Large intestine (tissue), 12 donors: ENCODE measurements at places on chromosomes 6 and 20.

- no peak overlapping the region for H3K27ac ChIP-seq
- H3K27me3 ChIP-seq: no peaks in the 10 kb centered on the region
- no peaks in the 10 kb centered on the region for H3K4me1 ChIP-seq
- no peaks in the 10 kb centered on the region for H3K36me3 ChIP-seq
- H3K4me3 ChIP-seq: no peak overlapping the region
Observed at GRCh38 chr6:70222439-70222749, 80.5 kb downstream of the COL9A1 start.

GRCh38 chr6:12479451-12479850, 189.3 kb downstream of the EDN1 start:
- no peaks in the 10 kb centered on the region for H3K36me3 ChIP-seq
- H3K27ac ChIP-seq: no peak overlapping the region
- no peaks in the 10 kb centered on the region for H3K27me3 ChIP-seq
- no peak for DNase-seq
- H3K4me3 ChIP-seq: no peak overlapping the region

GRCh38 chr6:42503894-42504293, 52.2 kb upstream of the TRERF1 start:
- no peak overlapping the region for H3K4me3 ChIP-seq
- no peaks in the 10 kb centered on the region for H3K4me1 ChIP-seq
- H3K27ac ChIP-seq: no peak overlapping the region
- no peaks in the 10 kb centered on the region for H3K36me3 ChIP-seq
- no peak for DNase-seq
- H3K27me3 ChIP-seq: no peaks in the 10 kb centered on the region

DNA sequence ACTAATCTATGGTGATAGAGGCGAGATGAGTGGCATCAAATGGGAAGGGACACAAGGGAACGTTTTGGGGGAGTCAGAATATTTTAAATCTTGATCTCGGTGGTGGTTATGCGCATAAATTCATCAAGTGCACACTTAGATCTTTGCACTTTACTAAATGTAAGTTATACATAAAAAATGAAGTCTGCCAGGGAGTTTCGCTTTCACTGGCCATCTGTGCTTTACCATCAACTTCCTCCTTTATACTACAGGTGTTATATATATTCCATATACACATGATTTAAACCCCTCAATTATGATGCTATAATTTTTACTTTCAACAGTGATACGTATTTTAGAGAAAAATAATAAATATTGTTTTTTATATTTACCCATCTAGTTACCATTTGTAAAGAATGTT, 97.6 kb upstream of the AKIRIN2 start:
- no peaks in the 10 kb centered on the region for H3K36me3 ChIP-seq
- peak overlapping the region; percentile 2 for H3K27ac ChIP-seq
- no peaks in the 10 kb centered on the region for H3K27me3 ChIP-seq

DNA sequence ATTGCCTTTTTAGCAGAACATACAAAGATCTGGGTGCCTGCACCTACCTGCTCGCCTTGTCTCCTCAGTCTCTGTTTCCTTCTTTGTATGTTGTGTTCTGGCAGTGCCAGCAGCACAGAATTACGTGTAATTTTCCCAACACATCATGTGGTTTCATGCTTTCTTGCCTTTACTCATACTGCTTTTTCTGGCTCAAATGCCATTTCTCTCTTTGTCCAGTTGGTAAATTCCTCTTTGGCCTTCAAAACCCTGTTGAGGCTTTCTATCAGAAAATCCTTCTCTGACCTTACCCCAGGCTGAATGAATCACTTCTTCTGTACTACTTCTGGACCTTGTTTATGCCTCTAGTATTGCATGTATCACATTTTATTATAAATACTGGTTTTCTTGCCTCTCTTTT, 31.8 kb downstream of the L3MBTL3 start:
- H3K27ac ChIP-seq: no peak overlapping the region
- peaks cover 29% of the 10 kb centered on the region for H3K36me3 ChIP-seq
- DNase-seq: no peak
- no peak overlapping the region for H3K4me3 ChIP-seq

DNA sequence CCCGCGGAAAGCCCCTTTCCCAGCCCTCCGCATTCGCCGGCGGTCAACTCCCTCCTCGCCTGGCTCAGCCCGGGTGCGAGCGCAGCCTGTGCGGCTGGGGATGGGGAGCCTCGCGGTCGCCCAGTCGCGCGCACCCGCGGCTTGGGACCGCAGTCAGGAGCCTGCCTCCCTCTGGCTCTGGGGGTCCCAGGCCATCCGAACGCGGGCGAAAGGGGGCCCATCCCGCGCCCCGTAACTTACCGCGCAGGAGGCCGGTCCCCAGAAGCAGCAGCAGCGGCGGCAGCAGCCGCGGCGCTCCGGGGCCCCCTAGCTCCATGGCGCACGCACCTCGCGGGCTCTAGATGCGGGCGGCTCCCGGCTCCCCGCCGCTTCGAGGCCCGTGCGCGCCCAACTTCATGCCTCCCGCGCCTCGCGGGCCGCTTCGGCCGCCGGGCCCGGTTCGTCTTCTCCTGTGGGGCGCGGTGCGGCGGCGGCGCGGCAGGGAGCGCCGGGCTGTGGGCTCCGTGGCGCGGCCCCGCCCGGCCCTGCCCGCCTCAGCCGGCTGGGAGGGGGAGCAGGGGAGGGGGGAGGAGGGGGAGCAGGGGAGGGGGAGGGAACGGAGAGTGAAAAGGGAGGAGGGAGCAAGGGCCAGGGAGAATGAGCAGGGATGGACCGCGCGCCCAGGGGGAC, at the start of gene CHRNA4:
TSS of gene CHRNA4 (minus strand) at position 500 of the 669 bp plus-strand sequence. CDS start at position 316, 184 bp downstream.
- no peaks in the 10 kb centered on the region for H3K36me3 ChIP-seq
- no peak within 1 kb of the TSS for H3K27ac ChIP-seq
- no peaks in the 10 kb centered on the region for H3K4me1 ChIP-seq
- no peak within 1 kb of the TSS for H3K4me3 ChIP-seq

GRCh38 chr6:2476376-2476775, 231.0 kb upstream of the GMDS start:
- peaks cover 4% of the 10 kb centered on the region for H3K4me1 ChIP-seq
- H3K4me3 ChIP-seq: no peak overlapping the region
- no peaks in the 10 kb centered on the region for H3K36me3 ChIP-seq
- no peaks in the 10 kb centered on the region for H3K27me3 ChIP-seq
- H3K27ac ChIP-seq: no peak overlapping the region

- H3K36me3 ChIP-seq: no peaks in the 10 kb centered on the region
- no peaks in the 10 kb centered on the region for H3K27me3 ChIP-seq
- no peak for DNase-seq
- no peak overlapping the region for H3K4me3 ChIP-seq
- H3K27ac ChIP-seq: no peak overlapping the region
Observed at GRCh38 chr20:40913224-40914185, 115.1 kb upstream of the TOP1 start.

DNA sequence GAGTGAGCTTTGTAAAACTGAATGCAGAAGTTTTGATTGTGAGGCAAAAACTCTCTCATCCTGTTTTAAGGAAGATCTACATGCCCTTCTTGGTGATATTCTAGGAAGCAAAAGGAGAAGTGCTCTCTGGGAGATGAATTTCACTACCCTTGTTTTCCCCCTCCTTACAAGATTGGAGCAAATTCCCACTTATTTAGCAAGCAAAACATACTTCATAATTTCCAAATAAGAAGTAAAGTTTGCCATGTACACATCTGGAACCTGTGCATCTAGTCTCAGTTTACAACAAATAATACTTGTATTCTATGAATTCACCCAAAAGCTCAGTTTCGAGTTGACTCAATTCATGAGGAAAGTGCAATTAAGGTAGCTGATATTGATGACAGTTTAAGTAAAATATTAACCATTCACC, 27.6 kb upstream of the IFNGR1 start:
- no peak overlapping the region for H3K4me3 ChIP-seq
- H3K27me3 ChIP-seq: no peaks in the 10 kb centered on the region
- no peak for DNase-seq
- H3K36me3 ChIP-seq: no peaks in the 10 kb centered on the region
- peaks cover 26% of the 10 kb centered on the region for H3K4me1 ChIP-seq

DNA sequence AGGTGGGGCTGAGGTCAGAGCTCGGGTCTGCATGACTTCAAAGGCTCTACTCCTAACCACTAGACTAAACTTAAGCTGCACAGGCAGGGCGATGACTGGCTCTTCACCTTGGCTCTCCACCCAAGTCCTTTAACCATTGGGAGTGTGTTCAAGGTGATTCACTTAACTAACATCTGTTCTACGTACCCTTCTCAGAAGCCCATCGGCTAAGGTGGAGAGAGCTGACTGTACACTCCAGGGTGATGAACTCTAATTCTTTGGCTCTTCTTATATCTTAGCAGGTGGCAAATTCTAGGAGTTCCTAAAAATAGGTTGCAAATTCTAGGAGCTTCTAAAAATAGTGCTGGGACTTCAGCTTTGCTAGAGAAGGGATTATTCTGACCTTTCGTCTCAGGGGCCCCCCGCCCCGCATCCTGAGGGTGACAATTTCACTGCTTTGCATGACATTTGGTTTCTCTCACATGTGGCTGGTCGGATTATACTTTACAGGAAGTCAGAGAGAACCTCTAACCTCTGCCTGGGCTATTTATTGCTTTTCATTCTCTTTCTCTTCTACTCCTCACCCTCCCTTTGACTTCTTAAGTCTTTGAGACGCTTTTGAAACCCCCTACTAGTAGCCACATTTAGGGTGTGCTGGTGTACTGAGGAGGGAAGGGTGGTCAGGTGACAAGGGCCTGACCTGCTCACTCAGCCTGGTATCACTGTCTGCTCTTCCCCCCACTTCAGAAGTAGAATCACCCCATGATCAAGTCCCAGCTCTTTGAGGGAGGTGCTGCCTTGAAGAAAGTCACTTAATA, 55.5 kb downstream of the PRDM1 start:
- no peaks in the 10 kb centered on the region for H3K27me3 ChIP-seq
- no peaks in the 10 kb centered on the region for H3K36me3 ChIP-seq
- no peaks in the 10 kb centered on the region for H3K4me1 ChIP-seq
- no peak overlapping the region for H3K27ac ChIP-seq
- DNase-seq: no peak

DNA sequence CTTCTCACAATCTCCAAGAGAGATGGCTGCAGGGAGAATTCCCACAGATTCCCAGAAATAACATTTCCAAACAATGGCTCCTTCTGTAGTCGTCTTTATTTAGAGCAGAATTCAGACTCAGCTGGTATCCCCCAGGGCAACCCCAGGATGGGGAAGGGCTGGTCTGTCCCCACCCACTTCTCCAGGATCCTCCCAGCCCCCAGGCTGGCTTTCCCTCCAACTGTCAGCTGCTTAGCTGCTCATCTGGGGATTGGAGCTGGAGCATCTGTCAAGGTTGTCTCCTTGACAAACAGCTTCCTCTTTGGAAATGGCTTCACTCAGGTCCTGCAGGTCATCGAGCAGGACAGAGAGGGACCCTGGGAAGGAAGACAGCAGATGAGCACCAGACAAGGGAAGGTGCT, 3.5 kb upstream of the PSORS1C2 start:
- no peak overlapping the region for H3K27ac ChIP-seq
- no peak for DNase-seq
- peaks cover 6% of the 10 kb centered on the region for H3K4me1 ChIP-seq
- H3K27me3 ChIP-seq: no peaks in the 10 kb centered on the region
- H3K36me3 ChIP-seq: peaks cover 20% of the 10 kb centered on the region

DNA sequence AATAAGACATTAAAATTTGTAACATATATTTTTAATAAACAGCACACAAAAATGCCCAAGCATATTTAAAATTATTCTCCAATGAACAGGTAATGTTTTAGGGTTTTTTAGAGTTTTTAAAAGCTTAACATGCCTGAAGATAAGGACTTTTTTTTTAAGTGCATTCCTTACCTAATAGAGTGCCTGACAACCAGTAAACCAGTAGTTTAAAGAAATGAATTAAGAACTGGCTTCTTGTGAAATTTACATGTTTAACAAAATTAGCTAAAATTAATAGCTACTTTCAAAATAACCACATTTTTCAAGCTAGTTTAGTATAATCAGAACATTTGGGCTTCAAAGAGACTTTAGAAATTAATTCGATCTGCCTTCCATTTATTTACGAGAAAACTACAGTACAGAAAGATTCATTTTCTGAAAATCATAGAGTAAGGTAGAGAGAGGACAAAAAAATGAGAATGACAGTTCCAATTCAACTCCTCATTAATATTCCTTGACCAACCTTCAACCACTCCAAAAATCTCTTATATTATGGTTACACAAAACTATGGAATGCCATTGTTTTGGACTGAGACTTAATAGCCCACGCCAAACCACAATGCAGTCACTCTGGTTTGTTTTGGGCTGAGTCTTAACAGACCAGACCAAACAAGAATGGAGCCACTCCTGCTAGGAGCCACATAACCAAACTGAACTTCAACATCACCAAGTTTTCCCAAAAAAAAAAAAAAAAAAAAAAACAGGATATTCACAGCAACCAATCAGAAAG, 5.7 kb upstream of the PLN start:
- H3K4me3 ChIP-seq: no peak overlapping the region
- no peak for DNase-seq
- H3K4me1 ChIP-seq: no peaks in the 10 kb centered on the region
- no peaks in the 10 kb centered on the region for H3K36me3 ChIP-seq
- no peaks in the 10 kb centered on the region for H3K27me3 ChIP-seq
- H3K27ac ChIP-seq: no peak overlapping the region

GRCh38 chr6:151998784-151999183, 191.3 kb downstream of the ESR1 start:
- H3K4me3 ChIP-seq: no peak overlapping the region
- no peaks in the 10 kb centered on the region for H3K4me1 ChIP-seq
- no peaks in the 10 kb centered on the region for H3K27me3 ChIP-seq

GRCh38 chr6:14549871-14550270, 432.3 kb downstream of the CD83 start:
- DNase-seq: no peak
- no peak overlapping the region for H3K4me3 ChIP-seq
- H3K36me3 ChIP-seq: no peaks in the 10 kb centered on the region
- H3K27me3 ChIP-seq: no peaks in the 10 kb centered on the region

DNA sequence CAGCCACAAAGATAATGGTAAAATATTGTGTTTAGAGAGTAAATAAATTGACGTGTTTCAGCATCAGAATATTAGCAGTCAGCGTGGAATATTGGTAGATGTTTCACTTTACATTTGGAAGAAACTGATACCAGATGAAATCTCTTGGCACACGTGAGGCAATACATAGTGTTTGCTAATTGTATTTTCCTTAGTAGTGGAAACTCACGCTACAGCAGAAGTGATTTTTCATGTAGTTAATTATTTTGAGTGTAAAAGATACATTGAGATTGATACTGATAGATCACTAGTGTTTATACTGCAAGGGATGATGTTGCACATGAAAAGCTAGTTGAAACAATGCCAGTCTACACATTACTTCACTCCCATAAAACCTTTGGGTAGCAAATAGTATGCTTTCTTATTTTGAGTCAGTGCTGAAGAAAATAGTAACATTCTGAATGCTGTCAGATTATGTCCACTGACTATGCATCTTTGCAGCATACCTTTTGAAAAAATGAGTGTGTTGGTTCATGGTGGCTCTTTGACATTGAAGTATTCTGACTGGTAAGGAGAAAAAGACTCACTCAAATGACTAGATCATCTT, 59.3 kb downstream of the CD2AP start:
- no peak for DNase-seq
- H3K36me3 ChIP-seq: peaks cover 13% of the 10 kb centered on the region
- H3K27me3 ChIP-seq: no peaks in the 10 kb centered on the region
